ENCODE measurements at places on chromosomes 1 and 21. TPM values are rescaled to one million over a fixed set of nuclear protein-coding genes. Genes with fewer than 3 reads are reported as not detected.

Gene FH
- polyA plus RNA-seq, result 41.3 TPM

Gene EDN2
- polyA plus RNA-seq, result not detected

DNA sequence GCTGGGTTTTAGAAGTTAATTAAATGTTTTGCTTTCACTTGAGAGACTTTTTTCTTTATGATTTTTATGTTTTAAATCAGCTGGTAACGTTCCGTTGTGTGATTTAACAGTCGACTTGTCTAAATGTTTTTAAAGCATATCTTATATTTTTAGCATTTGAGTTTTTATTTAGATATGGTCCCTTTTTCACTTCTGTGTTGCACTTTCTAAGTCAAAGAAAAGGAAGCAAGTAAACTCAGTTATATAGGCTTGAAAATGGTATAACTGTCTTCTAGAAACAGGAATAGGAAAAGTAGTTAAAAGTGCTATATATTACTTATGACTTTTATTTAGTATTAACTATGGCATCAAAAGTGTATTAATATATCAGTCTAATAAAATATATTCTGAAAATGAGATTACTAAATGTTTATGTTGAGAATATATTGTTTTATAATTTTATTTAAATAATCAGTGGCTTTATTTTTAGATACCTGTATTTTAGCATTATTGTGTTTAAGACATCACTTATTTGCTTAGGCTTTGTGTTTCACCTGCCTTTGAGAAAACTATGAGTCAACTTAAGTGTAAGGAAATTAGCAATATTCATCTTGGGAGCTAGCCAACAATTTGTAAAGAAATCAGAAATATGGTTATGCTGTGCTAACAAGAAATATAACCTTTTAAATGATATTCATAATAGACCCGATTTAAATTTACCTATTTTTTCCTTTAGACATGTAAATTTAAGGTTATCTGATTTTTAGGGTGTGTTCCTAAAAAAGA is 60.5 kb downstream of the RABGAP1L start:
- no peaks in the 10 kb centered on the region for H3K36me3 ChIP-seq
- H3K4me3 ChIP-seq, result no peak overlapping the region
- DNase-seq, result no peak
- no peak overlapping the region for H3K27ac ChIP-seq
- H3K4me1 ChIP-seq, result no peaks in the 10 kb centered on the region

Gene TTLL10
- not detected for polyA plus RNA-seq

DNA sequence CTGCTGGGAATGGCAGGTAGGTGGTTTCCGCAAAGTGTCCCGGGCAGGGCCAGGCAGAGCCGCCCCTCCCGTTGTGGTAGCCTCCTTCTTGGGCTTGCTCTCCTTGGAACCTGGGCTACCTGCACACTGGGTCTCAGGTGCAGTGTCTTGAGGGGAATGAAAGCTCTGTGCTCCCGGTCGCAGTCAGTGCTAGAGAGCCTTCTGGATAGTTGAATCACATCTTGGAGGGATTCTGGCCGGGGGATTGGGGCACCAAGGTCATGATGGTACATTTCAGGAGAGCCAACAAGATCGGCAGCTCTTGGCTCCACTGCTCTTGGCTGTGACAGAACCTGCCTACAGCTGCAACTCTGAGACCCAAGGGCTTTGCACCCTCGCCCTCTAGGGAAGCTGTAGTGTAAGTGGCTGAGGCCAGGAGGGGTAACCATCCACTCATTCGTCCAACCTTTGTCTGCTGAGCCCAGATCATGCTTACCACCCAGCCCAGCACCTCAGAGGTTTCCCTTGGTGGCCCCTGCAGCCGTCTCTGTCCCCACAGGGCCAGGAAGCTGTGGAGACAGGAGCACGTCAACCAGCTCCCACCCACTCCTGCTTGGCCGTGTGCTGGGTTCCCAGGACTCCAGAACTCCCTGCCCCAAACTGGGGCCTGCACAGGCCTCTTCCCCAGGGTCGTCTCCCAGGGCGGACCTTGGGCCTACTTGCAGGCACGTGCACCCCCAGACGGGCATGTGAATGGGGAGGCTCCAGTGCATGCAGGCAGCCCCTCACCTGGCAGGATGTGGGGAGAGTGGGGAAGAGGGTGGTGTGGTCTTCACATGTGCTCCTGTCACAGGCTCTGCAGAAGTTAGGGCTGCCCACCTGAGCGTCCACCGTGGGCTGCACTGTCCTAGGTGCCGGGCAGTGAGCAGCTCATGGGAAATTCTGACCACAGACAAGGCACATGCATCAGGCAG is 40.0 kb downstream of the NTPCR start:
- no peak for DNase-seq
- no peaks in the 10 kb centered on the region for H3K4me1 ChIP-seq

GRCh38 chr1:103211073-103211472 is 102.8 kb upstream of the COL11A1 start:
- no peaks in the 10 kb centered on the region for H3K36me3 ChIP-seq
- H3K4me3 ChIP-seq, result no peak overlapping the region
- H3K27me3 ChIP-seq, result no peaks in the 10 kb centered on the region
- no peak overlapping the region for H3K27ac ChIP-seq

- no peaks in the 10 kb centered on the region for H3K27me3 ChIP-seq
- DNase-seq, result no peak
- no peaks in the 10 kb centered on the region for H3K36me3 ChIP-seq
- H3K27ac ChIP-seq, result no peak overlapping the region
- H3K4me1 ChIP-seq, result no peaks in the 10 kb centered on the region
These were observed 220.5 kb downstream of the CENPF start for GRCh38 chr1:214823311-214824117.

DNA sequence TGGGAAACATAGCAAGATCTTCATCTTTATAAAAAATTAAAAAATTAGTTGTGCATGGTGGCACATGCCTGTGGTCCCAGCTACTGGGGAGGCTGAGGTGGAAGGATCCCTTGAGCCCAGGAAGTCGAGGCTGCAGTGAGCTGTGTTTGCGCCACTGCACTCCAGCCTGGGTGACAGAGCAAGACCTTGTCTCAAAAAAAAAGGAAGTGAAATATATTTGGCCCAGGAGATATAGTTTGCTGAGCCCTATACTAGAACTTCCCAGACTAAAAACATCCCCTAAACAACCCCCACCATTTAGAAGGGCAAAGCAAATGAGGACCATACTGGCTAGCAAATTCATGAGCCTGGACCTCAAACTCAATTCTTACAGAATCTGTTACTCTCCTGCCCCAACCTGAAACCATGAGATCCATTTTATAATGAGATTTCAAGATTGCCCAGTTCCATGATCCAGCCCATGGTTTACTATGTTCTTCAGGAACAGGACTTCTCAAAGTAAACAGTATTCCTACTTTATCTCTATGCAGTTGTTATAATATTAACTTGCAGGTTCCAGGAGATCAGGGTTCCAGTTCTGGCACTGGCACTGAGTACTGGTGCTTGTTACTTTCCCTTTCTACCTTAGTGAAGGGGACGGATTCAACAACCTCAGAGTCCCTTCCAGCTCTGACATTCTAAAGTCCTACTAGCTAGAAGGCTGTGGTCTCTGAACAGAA is 48.9 kb upstream of the TADA1 start:
- no peak for DNase-seq
- peaks cover 6% of the 10 kb centered on the region for H3K27me3 ChIP-seq
- no peak overlapping the region for H3K27ac ChIP-seq
- H3K4me1 ChIP-seq, result no peaks in the 10 kb centered on the region
- no peak overlapping the region for H3K4me3 ChIP-seq

Gene NR5A2
- polyA plus RNA-seq, result not detected

GRCh38 chr21:37783016-37783415 is 133.2 kb downstream of the KCNJ6 start:
- H3K4me1 ChIP-seq, result no peaks in the 10 kb centered on the region
- no peaks in the 10 kb centered on the region for H3K27me3 ChIP-seq
- H3K4me3 ChIP-seq, result no peak overlapping the region
- no peaks in the 10 kb centered on the region for H3K36me3 ChIP-seq
- no peak for DNase-seq

DNA sequence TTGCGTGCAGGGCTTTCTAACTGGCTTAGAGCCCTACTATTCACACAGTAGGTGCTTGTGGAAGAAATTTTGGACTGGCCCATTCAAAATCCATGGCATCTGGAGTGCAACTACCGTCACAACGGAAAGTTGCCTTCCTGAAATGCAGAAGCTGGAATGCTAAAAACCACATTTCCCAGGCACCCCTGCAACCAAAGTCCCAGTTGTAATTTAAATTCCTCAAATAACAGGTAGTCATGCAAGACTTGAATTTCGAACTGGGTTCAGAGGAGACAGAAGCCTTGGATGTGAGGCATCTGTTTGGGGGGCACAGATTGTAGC is 186.7 kb downstream of the TOMM20 start:
- DNase-seq, result no peak
- no peak overlapping the region for H3K4me3 ChIP-seq
- no peaks in the 10 kb centered on the region for H3K4me1 ChIP-seq
- H3K36me3 ChIP-seq, result no peaks in the 10 kb centered on the region
- no peak overlapping the region for H3K27ac ChIP-seq
- no peaks in the 10 kb centered on the region for H3K27me3 ChIP-seq

Gene PPIE
- 119 TPM for polyA plus RNA-seq

Gene S100A3
- polyA plus RNA-seq, result not detected

Gene ACOT7
- 4.9 TPM for polyA plus RNA-seq

GRCh38 chr1:203461717-203462116 is 13.9 kb upstream of the PRELP start:
- no peaks in the 10 kb centered on the region for H3K4me1 ChIP-seq
- H3K27ac ChIP-seq, result no peak overlapping the region
- no peaks in the 10 kb centered on the region for H3K27me3 ChIP-seq
- H3K4me3 ChIP-seq, result no peak overlapping the region

Gene PAQR6
- not detected for polyA plus RNA-seq

DNA sequence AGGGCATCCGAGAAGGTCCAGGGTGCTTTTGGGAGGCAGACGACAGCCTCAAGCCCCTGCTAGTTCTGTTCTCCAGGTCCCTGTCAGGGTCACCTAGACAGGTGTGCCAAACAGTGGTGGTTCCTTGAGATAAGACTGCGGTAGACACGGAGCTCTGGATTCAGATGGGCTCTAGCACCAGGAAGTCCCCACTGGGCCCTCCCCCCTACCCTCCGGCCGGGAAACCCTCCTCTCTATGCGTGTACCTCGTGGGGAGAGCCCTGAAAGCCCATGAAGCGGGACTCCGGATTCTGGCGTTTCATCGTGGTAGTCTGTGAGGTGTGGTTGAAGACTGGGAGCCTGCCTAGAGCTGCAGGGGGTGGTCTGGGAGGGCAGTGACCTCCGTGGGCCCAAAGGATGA is 2.1 kb upstream of the KCNA2 start:
- H3K4me3 ChIP-seq, result no peak overlapping the region
- no peak overlapping the region for H3K27ac ChIP-seq
- peaks cover 8% of the 10 kb centered on the region for H3K27me3 ChIP-seq
- no peaks in the 10 kb centered on the region for H3K4me1 ChIP-seq
- H3K36me3 ChIP-seq, result no peaks in the 10 kb centered on the region

Gene LCE6A
- polyA plus RNA-seq, result not detected

GRCh38 chr1:32405672-32406467 is 11.6 kb upstream of the BSDC1 start:
- H3K4me3 ChIP-seq, result no peak overlapping the region
- H3K36me3 ChIP-seq, result no peaks in the 10 kb centered on the region
- no peak overlapping the region for H3K27ac ChIP-seq
- no peak for DNase-seq

- H3K36me3 ChIP-seq, result no peaks in the 10 kb centered on the region
- no peak overlapping the region for H3K27ac ChIP-seq
- no peaks in the 10 kb centered on the region for H3K27me3 ChIP-seq
- H3K4me1 ChIP-seq, result no peaks in the 10 kb centered on the region
- no peak overlapping the region for H3K4me3 ChIP-seq
These were observed 75.3 kb downstream of the NTMT2 start for GRCh38 chr1:170221031-170221430.

Gene FCRLB
- polyA plus RNA-seq, result 0.79 TPM

- no peak overlapping the region for H3K4me3 ChIP-seq
- H3K4me1 ChIP-seq, result no peaks in the 10 kb centered on the region
- H3K27ac ChIP-seq, result no peak overlapping the region
These were observed 216.9 kb downstream of the RYR2 start for GRCh38 chr1:237258871-237259270.

Gene DISC1
- 9.0 TPM for polyA plus RNA-seq

DNA sequence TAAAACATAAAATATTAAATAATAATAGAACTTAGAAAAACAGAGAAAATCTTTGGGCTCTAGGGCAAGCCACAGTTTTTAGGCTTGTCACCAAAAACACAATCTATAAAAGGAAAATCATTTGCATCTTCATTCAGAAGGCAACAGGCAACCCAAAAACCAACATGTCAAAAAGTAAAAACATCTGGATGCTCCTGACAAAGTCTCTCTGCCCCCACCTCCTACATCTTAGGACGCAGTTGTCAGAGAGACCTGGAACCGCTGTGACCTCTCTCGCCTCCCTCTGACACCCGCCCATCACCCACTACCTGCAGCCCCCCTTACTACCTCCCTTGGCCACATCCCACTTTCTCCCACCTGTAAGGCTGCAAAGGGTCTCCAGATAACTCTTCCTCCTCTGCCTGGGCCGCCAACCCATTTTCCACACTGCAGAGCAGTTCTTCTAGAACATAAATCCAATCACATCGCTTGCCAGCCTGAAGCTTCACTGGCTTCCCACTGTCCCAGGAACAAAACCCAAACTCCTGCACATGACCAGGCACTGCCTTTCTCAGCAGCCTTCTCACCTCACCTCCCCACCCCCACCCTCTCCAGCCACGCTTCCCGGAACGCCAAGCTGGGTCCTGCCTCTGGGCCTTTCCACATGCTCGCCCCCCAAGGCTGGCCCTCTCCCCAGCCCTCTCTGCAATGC is 14.7 kb downstream of the PRDM15 start:
- no peak overlapping the region for H3K4me3 ChIP-seq
- no peaks in the 10 kb centered on the region for H3K27me3 ChIP-seq
- H3K4me1 ChIP-seq, result no peaks in the 10 kb centered on the region

GRCh38 chr1:8317647-8318381 is at the start of gene SLC45A1:
SLC45A1 (plus strand) TSS chr1:8318114; CDS start chr1:8324330, 6,216 bp downstream.
- peak within 1 kb of the TSS; percentile 19 for H3K27ac ChIP-seq
- H3K27me3 ChIP-seq, result peaks cover 8% of the 10 kb centered on the region
- no peaks in the 10 kb centered on the region for H3K36me3 ChIP-seq
- H3K4me3 ChIP-seq, result peak within 1 kb of the TSS; percentile 67
- DNase-seq, result peak; percentile 76

DNA sequence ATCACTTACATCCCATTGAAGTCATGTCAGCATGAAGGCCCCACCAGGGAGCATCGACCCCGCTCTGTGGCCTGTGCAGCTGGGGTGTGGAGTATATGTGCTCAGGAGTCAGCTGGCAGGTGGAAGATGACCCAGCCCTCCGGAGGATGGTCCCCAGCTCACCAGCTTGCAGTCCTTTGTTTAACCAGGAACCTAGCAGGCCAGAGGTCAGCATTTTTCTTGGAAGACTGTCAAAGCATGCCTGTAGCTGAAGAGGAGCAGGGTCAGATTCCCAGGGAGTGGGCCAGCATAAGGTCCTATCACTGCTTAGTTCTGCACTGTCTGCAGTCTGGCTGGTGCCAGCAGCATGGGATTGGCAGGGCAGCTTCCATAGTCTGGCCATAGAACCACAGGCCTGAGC is 12.7 kb downstream of the NFASC start:
- no peaks in the 10 kb centered on the region for H3K36me3 ChIP-seq
- DNase-seq, result no peak
- H3K27ac ChIP-seq, result no peak overlapping the region
- no peak overlapping the region for H3K4me3 ChIP-seq
- no peaks in the 10 kb centered on the region for H3K27me3 ChIP-seq

Gene KMO
- polyA plus RNA-seq, result not detected

Data from naive thymus-derived CD4-positive, alpha-beta T cell (primary cell).